ENCODE measurements at places on chromosomes 3 and 15. TPM values are rescaled to one million over a fixed set of nuclear protein-coding genes. Genes with fewer than 3 reads are reported as not detected.

CFAP92 gene
- total RNA-seq, result not detected

- no peak for DNase-seq
Observed at GRCh38 chr3:52302426-52303145, 13.5 kb upstream of the DNAH1 start.

DNA sequence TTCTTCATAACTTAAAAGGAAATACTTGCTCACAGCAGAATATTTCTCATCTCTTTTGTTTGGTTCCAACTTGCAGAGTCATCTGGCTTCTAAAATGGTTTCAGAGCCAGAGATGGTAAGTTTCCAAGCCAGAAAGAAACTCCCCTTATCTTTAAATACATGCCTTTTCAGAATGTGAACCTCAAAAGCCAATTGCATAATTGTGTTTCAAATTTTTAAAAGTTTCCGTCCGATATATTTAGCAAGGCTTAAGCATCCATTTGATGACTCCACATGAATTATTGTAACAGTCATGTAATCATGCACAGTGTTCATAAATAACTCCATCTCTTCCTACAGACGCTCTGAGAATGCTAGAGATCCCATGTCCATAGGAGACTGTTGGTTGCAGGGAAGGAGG is 40.6 kb upstream of the C3orf80 start:
- DNase-seq, result no peak

- no peak for DNase-seq
Observed at GRCh38 chr3:12924437-12924836, 83.1 kb upstream of the RPL32 start.

RYK gene
- 23.0 TPM for total RNA-seq

TWF2 gene
- 98.2 TPM for total RNA-seq

SOX2 gene
- not detected for total RNA-seq

- no peak for DNase-seq
Observed at GRCh38 chr3:39170461-39170860, 17.1 kb upstream of the CSRNP1 start.

DNA sequence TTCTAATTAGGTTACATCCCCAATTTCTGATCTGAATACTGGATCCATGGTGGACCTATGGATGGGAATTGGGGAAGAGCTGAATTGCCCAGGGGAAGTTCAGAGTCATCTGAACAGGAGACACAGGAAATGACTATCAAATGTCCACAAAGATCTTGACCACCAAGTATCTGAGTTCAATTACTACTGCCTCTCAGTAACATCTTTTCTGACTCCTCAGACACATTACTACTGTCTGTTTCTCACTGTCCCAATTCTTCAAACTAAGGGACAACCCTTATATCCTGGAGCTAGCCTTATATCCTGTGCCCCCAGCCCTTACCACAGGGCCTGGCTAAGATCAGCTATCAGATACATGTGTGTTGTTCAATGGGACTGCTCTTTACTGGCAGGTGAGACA is 10.1 kb upstream of the IREB2 start:
- no peak for DNase-seq

EPHB1 gene
- total RNA-seq, result not detected

DPPA4 gene
- total RNA-seq, result 0.16 TPM

DNA sequence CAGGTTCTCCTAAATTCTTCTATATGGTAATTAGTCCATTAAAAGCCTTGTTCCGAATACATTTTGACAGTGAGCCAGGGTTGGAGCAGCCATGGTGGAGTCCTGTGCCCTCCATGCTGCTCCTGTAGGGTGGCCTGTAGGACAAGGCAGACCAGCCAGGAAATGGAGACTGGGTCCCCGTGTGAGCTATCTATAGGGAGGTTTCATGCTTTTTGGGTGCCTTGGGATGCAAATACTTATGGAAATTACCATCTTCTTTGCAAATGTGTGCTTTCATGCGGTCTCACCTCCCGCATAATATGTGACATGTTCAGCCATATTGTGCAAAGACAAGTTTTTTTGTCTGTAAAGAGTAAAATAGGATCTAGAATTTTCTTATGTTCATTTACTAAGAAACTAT is 58.0 kb upstream of the FURIN start:
- DNase-seq, result no peak

LMAN1L gene
- 0.27 TPM for total RNA-seq

GRCh38 chr15:66149871-66150270 is 103.7 kb downstream of the MEGF11 start:
- no peak for DNase-seq

HTR3C gene
- not detected for total RNA-seq

- DNase-seq, result no peak
Observed at GRCh38 chr15:29939404-29939803, 117.1 kb upstream of the TJP1 start.

- DNase-seq, result no peak
Observed at GRCh38 chr3:88930611-88931010, 176.8 kb upstream of the EPHA3 start.

- DNase-seq, result no peak
Observed at GRCh38 chr3:171168551-171168950, 142.0 kb upstream of the SLC2A2 start.

SAXO2 gene
- total RNA-seq, result 1.6 TPM

DNA sequence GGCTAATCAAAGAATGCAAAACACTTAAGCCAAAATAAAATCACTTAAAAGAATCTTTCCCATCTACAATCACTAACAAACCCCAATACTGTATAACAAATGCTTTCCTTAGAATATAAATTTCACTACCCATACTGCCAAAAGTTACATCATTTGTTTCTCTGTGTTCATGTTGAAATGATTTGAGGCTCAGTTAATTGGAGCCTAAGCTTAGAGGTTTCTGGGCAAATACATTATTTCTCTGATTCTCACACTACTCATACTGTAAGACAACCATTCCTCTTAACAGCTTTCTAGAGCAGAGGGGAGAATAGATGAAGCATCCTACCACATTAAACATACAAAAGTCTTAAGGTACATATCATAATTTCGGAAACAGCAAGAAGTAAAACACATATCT is 2.1 kb downstream of the RIOX2 start:
- no peak for DNase-seq

DNA sequence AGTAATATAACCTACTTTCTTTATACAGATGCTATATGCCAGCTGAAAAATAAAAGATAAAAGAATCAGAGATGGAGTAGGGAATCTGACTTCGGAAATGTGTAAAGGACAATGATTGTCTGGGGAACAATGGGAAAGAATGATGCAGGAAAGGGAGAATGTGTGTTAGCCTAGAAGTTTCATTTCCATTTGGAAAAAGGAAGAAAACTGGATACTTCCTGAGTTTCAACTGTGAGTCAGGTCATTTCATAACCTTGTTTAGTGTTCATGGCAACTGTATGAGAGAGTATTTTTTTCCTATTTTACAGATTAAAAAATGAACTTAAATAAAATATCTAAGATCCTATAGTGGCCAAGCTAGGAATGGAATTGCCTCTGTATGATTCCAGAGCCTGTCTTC is 261.3 kb upstream of the NECTIN3 start:
- no peak for DNase-seq

DNA sequence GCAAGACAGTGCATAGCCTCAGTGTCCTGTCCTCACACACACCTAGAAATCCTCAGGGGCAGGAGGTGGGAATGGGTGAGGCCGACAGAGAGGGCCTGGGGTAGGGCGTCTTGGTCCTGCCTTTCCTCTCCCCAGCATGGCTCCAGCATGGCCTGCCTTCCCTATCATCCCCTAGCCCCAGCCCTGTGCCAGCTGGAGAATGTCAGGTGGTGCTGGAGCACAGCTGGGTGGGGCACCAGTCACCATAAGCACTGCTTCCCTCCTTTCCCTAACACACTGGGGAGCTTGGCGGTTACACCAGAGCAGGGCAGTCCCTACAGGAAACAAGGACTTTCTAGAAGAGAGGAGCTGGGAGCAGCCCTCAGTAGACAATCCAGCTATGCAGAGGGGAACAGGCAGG is 236.8 kb downstream of the KLF13 start:
- DNase-seq, result no peak

MDFIC2 gene
- not detected for total RNA-seq

DNA sequence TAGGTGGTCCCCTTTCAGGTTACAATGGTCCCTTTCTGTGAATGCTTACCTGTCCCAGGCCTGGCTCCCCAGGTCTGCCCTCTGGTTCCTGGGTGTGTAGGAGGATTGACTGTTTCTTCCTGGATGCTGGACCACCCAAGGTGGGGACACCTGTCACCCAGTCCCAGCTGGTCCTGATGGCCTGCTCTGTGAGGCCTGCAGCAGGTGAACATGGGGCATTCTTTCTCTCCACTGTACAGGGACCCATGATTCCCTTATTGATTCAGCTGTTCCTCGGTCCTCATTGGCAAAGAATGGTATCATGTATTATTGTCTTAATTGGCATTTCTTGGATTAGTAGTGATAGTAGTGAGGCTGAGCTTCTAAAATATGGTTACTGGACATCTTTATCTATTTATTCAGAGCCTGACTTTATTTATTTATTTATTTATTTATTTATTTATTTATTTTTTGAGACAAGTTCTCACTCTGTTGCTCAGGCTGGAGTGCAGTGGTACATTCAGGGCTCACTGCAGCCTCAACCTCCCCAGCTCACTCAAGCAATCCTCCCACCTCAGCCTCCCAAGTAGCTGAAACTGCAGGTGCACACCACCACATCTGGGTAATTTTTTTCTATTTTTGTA is 8.8 kb upstream of the DNAJA4 start:
- DNase-seq, result no peak

DNA sequence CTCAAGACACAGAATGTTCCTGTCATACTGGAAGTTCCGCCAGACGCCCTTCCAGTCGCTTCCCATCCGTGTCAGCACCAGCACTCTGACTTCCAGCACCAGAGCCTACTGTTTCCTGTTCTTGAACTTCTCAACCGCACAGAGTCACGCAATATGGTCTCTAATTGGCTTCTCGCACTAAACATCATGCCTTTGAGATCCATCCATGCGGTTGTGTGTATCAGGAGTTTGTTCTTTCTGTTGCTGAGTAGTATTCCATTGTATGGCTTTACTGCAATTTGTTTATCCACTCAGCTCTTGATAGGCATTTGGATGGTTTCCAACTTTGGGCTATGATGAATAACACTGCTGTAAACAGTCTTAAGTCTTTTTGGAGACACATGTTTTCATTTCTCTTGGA is 112.1 kb downstream of the LRRK1 start:
- no peak for DNase-seq

GRCh38 chr15:87287156-87287555 is 969.4 kb downstream of the NTRK3 start:
- DNase-seq, result no peak

DNA sequence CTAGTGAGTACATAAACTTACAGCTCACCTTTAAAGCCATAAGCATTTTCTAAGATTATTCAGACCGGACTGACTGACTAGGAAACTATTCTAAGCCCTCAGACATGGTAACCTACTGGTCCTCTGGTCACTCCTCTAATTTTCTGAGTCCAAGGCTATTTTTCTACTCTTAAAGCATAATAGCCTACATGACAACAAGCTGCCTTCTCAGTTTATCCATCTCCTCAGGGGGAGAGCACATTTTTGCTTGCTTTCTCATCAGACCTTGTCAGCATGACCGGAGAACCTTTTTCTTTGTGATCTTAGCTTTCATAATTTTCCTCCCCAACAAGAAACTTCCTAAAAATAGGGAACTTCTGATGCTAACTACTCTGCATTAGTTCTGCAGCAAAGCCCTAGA is 38.4 kb downstream of the UBP1 start:
- DNase-seq, result no peak

GRCh38 chr3:43364494-43364893 is 78.2 kb downstream of the SNRK start:
- no peak for DNase-seq

TFDP2 gene
- 22.6 TPM for total RNA-seq

- peak; percentile 80 for DNase-seq
Observed at GRCh38 chr3:183350164-183350563, 78.3 kb downstream of the MCF2L2 start.

GRCh38 chr3:186121968-186122367 is 13.1 kb upstream of the ETV5 start:
- no peak for DNase-seq

DNA sequence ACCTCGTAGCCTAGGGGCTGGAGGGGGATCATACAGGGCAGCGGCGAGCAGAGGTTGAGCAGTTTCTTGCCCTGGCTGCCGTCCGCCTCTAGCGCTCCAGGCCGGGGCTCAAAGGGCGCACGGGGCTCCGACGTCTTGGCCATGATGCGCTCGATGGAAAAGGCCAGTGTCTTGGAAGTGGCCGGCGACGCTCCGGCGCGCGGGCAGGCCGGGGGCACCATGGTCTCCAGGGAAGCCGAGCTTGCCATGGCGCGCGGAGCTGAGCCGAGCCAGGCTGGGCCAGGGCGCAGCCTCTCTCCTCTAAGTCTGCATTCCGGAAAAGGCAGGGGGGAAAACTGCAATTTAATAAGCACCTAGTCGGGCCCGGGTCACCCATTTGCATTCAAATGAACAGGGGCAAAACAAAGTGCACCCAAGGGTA is 719 bp downstream of the FEZF2 start:
- DNase-seq, result no peak

GRCh38 chr3:182257361-182257760 is 535.9 kb upstream of the ATP11B start:
- no peak for DNase-seq

DNA sequence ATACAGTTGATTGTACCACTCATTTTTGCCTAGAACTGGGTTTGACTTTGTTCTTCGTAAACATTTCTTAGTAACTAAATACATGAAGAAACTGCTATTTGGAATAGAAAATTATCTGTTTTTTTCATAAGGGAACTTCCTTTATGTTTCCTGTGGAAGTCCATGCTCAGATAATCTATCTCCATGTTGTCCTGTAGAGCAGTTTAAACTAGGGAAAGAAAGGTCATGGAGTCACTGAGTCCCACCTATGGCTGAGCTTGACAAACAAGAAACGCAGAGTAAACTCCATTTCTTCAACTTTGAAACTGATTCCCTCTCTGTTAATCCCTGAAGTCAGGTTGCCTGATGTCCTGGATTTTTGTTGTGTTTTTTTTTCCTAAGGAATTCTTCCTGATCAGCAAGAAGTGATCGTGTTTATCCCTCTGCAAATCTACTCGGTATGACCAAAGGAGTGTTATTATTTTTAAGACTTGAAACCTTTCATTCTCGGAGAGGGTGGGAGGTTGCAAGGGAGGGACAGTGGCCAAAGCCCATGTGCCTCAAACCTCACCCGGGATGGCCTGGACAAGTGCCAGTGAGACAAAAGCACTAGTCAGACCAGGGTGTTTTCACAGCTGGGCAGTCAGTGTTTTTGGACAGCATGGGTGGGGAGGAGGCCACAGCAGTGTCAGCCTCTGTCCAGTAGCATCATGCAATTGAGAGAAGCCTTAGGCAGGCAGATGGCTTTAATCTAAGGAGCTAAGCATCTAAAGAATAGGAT is 129.8 kb upstream of the PHLDB2 start:
- DNase-seq, result no peak

IGDCC3 gene
- total RNA-seq, result not detected

DNA sequence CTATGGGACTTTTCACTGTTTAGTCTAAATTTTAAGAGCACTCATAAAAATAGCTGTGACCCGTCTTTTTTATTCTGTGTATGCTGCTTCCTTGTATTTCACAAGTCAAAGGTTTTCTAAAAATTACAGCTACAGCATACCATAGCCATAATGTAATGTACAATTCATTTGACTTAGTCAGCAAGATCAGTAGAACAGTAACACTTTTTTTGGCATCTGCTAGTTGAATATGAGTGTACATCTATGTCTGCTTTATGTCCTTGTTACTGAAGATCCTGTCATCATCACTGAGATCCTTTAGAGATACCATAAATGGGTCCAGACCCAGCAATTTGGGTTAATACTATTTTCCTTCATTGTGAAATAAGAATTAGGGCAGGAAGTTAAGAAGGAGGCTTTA is 42.2 kb downstream of the CMSS1 start:
- DNase-seq, result no peak

Data from CD8-positive, alpha-beta memory T cell (primary cell).